ENCODE measurements at places on chromosomes 1 and 21. TPM values are rescaled to one million over a fixed set of nuclear protein-coding genes. Genes with fewer than 3 reads are reported as not detected.

- no peak overlapping the region for H3K4me3 ChIP-seq
- no peak for DNase-seq
Observed at GRCh38 chr1:96997717-96998116, 276.1 kb downstream of the PTBP2 start.

GRCh38 chr21:39181205-39181818 lies 1.9 kb downstream of the PSMG1 start:
- no peak overlapping the region for H3K27ac ChIP-seq
- H3K36me3 ChIP-seq, result no peaks in the 10 kb centered on the region
- no peak overlapping the region for H3K4me3 ChIP-seq
- peaks cover 3% of the 10 kb centered on the region for H3K4me1 ChIP-seq

- no peak for DNase-seq
- no peaks in the 10 kb centered on the region for H3K36me3 ChIP-seq
- no peaks in the 10 kb centered on the region for H3K27me3 ChIP-seq
- no peak overlapping the region for H3K27ac ChIP-seq
- no peak overlapping the region for H3K4me3 ChIP-seq
Observed at GRCh38 chr21:40635391-40635790, 211.6 kb downstream of the DSCAM start.

The MT1HL1 gene
- total RNA-seq, result not detected

GRCh38 chr1:11813021-11813420 lies 7.0 kb downstream of the CLCN6 start:
- no peaks in the 10 kb centered on the region for H3K27me3 ChIP-seq
- no peak overlapping the region for H3K4me3 ChIP-seq

DNA sequence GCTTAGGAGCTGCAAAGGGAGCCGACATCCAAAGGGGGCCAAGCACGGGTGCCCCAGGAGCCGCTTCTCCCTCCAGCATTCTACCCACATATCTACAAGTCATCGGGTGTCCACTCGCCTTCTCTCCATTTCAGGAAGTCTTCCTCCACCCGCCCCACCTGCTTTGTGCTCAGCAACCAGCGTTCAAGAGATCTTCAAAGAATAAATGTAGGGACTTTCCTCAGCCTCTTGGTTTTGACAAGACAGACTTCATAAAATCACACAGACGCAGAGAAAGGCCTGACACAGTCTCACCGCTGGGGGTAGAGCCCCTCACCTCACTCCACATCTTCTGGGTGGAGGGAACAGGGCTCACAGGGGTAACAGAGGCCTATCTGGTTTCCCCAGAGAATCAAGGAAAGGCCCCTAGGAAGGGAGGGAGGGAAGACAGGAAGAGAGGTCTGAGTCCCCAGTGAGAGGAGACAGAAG lies 49.5 kb downstream of the SSBP3 start:
- peak overlapping the region; percentile 40 for H3K4me3 ChIP-seq
- peak overlapping the region; percentile 3 for H3K27ac ChIP-seq
- no peaks in the 10 kb centered on the region for H3K36me3 ChIP-seq
- H3K27me3 ChIP-seq, result no peaks in the 10 kb centered on the region
- H3K4me1 ChIP-seq, result peaks cover 7% of the 10 kb centered on the region

DNA sequence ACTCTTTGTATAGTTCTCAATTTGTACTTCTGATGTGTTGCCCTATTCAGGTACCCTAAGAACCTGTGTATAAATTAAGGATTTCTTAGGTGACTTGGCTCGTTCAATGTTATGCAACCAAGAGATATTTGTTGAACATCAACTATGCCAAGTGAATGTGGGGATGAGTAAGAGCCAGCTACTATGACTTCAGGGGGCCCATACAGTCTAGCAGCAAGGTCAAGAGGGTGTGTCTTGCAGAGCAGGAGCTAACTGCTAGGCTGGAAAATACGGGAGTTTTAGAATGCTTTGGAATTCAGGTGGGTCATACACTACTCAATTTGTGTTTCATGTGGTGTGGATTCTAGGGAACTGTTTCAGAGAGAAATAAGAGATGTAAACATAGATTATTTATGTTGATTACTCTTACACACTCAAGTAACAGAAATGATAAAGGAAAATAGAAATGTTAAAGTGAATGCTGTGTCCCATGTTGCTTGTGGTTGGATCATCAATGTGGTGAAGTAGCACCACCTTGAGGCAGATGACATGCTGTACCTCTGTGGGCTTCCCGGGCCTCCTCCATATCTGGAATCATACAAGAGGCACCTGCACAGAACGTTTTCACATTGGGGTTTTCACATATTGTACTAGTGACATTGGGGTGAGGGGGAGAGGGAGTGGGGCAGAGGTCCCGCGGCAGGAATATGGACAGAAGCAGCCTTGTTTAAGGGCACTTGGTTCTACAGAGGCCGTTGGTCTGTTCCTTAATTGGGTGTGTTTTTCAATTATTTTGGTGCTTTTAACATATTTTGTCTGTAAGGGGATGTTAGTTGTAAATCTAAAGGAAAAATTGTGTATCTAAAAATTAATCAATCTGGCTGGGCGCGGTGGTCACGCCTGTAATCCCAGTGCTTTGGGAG lies 12.4 kb downstream of the ARPC5 start:
- no peak for DNase-seq
- no peak overlapping the region for H3K4me3 ChIP-seq
- peaks cover 23% of the 10 kb centered on the region for H3K4me1 ChIP-seq
- no peak overlapping the region for H3K27ac ChIP-seq

The KCNA10 gene
- not detected for total RNA-seq
